ENCODE measurements at places on chromosomes 1 and 21.
A peak's percentile ranks its signal among the peaks of the same experiment; 100 is the strongest.

- DNase-seq = no peak
Observed at GRCh38 chr1:185166106-185166505, 9.1 kb downstream of the SWT1 start.

GRCh38 chr1:156376958-156377919, 8.2 kb downstream of the RHBG start:
- no peak for DNase-seq

GRCh38 chr1:174954073-174954460, 45.7 kb upstream of the CACYBP start:
- DNase-seq = no peak

DNA sequence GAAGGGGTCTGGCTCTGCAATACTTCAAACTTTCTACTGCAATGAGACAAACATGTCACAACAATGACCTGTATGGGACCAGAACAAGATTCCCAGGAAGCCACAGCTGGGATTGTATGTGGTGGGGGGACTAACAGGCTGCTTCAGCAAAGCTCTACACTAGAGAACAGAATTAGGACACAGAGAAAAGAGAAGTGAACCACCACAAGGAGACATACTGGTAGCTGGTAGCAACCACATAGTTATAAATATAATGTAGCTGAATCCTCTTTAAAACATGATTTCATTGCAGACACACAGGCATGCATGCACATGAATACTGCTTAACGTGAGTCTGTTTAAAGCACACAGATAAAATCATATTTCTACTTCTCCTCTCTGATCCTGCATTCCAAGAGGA, 3.5 kb upstream of the ILDR2 start:
- no peak for DNase-seq

- no peak for DNase-seq
Observed at GRCh38 chr1:38476111-38476849, 383.3 kb downstream of the RRAGC start.

DNA sequence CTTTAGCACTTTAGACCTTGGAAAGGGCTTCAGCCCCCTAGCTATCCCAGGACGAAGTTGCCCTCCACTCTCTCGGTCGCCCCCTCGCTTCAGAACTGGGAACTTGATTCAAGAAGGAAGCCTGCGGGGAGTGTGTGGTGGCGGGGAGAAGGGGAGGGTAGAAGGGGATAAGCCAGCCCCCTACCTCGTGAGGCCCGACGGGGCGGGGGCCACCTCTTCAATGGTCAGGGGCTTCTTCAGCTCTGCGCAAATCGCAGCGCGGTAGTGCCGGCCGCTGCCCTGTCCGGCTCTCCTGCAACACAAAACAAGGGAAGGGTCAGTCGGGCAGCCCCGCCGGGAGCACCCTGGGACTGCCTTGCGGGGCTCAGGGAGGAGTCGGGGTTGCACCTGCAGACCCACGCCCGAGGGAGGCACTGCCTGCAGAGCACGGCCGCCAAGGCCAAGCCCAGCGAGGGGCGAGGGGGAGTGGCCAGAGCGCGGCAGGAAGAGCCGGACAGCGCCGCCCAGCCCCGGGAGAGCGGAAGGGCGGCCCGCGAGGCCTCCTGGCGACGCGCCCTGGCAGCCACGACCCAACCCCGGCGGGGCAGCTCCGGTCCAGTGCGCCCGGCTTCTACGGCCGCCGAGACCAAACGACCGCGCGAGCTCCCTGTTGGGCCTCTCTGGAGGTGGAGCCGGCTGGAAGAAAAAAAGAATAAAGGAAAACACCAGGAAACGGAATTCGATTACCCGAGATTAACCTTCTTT, 56.2 kb upstream of the RASAL2 start:
- no peak for DNase-seq

DNA sequence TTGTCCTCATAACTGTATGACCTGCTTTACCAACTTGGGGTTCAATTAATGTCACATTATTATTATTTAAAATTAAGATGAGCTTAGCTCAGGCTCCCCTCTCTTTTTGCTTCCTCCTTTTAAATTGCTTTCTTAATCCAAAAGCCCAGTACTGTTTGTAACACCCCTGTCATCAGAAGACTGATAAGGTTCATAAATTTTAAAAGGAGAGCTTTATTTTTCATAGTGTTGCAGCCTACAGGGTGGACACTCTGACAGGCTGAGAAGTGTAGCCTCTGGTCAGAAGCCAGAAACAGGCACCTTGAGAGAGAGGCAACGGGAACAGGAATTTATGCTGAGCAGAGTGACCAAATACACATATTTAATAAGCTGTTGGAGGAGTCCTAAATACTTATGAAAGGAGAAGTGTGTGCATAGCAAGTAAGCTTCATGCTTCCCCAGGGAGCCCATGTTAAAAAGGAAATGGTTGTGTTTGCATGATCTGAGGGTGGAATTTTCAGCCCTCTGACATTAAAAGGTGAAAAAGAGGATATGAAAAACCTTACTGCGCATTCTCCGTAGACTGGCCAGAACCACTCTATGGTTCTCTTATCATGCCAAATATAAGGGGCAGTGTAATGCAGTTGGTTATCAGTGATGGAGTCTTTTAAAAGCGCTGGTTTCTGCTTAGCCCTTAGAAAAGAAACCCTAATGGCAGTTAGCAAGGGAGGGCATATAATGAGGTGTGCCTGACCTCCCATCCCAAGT, 30.5 kb upstream of the FGGY start:
- DNase-seq = no peak

DNA sequence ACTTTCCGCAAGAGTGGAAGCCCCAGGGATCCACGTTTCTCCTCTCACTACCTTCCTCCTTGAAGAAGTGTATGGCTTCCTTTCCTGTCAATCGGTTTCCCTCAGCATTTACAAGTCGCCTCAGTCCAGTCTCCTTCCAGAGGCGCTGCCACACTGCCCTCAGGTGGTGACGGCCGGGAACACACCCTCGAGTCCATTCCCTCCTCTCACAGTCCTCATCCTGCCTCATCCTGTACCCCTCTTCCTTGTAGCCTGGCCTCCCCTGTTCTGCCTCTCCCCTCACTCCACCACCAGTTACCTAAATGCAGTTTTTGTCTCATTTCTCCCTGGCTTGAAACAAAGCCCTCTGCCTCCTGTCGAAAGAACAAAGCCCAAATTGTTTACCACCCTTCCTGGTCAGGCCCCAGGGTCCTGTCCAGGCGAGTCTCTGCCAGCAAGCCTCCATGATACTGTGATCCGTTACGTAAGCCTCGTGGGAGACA, 23.2 kb upstream of the LSM10 start:
- peak; percentile 93 for DNase-seq

GRCh38 chr1:66210635-66211244, 323.2 kb upstream of the SGIP1 start:
- no peak for DNase-seq

DNA sequence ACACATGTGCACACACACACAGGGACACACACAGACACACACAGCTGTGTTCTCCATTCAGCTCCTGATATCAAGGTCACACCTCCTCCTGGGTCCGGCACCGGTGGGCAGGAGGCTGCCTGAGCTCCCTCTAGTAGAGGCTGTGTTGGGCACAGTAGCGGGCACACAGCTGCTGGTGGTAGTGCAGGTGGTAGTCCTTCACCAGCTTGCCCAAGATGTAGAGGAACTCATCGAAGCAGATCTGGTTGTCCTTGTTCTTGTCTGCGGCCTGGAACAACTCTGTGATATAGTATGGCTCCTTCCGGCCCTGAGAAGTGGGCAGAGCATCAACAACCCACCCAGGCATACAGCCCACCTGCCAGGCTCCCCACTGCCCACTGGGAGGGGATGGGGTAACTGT, 5.6 kb upstream of the S100A8 start:
- no peak for DNase-seq

- no peak for DNase-seq
Observed at GRCh38 chr1:34640654-34641401, 114.0 kb upstream of the GJB5 start.

- DNase-seq = no peak
Observed at GRCh38 chr1:151728151-151729054, 7.1 kb downstream of the RIIAD1 start.

DNA sequence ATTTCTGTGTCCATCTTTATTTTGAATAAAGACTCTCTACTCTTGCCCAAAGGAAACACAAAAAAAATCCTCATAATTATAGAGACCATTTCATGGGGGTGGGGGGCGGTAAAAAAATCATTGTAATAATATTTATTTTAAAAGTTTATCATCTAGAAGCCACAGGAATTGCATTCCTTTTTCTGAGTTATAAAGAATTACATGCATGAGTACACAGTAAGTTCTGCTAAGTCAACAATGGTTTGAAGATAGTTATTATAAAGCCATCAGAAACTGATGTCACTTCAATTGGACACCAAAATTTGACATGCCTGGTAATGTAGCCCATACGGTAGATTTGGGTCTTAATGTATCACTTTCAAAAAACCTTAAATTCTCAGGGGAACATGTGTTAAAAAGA, 478.1 kb upstream of the NR5A2 start:
- no peak for DNase-seq

DNA sequence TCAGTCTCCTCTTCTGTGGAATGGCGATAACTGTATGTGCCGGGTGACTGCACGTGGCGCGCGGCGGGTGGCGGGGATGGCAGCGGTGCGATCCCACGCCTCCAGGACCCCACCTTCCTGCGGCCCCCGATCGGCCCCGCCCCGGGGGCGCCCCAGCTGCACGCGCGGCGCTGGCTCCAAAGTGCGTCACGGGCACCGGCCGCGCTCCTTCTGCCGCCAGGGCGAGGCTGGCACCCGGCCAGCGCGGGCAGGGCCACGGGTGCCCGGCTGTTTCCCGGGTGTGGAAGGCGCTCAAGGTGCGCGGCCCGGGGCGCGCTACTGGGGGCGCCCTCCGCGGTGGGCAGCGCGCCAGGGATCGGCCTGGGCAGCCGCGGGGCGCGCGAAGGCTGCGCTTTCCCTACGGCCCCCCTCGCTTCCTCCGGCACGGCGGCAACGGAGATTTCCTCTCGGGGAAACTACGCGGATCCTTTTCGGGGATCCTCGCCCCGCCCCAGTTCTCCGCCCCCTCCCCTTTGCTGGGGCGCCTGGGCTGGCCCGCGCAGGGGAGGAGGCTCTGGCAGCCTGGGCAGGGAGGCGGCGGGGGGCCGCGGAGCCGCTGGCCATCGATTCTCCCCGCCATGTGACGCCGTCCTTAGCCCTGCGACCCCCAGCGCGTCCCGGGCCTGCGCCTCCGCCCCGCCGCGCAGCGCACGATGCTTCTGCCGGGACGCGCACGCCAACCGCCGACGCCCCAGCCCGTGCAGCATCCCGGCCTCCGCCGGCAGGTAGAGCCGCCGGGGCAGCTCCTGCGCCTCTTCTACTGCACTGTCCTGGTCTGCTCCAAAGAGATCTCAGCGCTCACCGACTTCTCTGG, at the start of gene EVA1C:
TSS of gene EVA1C (plus strand) at position 545 of the 853 bp plus-strand sequence. CDS start at position 693, 148 bp downstream.
- peak; percentile 84 for DNase-seq

- DNase-seq = no peak
Observed at GRCh38 chr1:228048659-228049298, 33.7 kb upstream of the ARF1 start.

DNA sequence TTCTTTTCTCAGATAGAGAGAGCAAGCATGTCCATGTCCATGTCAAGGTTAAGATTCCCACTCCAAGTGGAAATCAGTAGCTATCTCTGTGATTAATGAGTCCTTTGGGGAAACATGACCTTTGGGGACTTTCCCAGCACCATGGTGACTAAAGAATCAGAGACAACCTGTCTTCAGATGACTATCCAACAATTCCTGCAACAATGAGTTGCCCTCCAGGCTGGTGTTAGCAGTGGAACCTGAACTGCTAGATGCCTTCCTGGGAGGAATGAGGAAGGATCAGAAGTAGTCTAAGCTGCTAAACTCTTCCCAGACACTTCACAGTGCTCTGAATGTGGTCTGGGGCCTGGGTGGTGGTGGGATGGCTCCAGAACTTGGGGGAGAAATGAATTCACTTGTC, 6.5 kb downstream of the S100A9 start:
- DNase-seq = no peak

DNA sequence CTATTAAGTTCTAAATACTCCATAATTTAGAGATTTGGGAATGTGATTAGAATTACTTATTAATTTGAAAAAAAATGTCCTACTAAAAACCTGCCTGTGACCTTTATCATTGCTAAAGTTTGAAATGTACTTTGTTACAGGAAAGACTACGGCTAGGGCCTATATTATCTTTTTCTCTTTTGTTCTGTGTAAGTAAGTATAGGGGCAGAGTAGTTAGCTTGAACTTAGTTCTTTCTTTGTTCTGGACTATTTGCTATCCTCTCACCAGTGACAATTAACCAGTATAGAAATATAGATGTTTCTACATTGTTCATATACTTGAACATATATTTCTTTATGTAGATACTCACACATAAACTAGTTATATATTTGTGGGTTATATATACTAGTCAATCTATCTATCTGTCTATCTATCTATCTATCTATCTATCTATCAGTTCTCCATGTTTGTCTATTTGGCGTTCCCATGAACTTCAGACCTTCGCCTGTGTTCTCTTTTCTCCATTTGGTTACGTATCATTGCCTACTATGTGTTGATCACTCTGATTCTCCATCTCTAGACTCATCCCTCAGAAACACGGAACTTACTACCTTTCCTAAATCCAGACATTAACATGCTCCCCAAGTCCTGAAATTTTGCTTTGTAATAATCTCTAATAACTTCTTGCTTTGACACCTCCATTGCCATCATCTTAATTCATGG, 3.3 kb downstream of the PTPRC start:
- DNase-seq = no peak

DNA sequence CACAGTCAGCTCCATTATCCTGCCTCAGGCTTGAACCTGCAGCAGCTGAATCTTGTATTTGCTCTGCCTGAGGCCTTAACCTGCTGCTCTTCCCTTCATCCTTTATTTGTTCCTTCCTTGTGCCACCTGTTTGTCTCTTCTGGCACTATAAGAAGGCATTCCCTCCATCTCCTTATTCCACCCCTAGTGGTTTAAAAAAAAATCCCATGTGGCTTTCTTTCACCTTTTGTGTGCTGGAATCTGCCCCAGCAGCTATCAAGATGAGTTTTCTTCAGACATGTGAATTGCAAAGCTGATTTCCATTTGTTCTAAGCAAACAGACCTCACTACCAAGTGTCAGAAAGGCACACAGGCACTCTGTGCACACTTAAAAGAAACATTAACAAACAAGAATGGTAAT, 294.6 kb downstream of the TTLL7 start:
- no peak for DNase-seq

- DNase-seq = no peak
Observed at GRCh38 chr1:225479341-225479740, 51.5 kb upstream of the LBR start.
